ENCODE measurements at places on chromosomes 13 and 19.

- no peak for DNase-seq
These were observed 21.8 kb upstream of the RBM26 start for GRCh38 chr13:79427883-79428282.

DNA sequence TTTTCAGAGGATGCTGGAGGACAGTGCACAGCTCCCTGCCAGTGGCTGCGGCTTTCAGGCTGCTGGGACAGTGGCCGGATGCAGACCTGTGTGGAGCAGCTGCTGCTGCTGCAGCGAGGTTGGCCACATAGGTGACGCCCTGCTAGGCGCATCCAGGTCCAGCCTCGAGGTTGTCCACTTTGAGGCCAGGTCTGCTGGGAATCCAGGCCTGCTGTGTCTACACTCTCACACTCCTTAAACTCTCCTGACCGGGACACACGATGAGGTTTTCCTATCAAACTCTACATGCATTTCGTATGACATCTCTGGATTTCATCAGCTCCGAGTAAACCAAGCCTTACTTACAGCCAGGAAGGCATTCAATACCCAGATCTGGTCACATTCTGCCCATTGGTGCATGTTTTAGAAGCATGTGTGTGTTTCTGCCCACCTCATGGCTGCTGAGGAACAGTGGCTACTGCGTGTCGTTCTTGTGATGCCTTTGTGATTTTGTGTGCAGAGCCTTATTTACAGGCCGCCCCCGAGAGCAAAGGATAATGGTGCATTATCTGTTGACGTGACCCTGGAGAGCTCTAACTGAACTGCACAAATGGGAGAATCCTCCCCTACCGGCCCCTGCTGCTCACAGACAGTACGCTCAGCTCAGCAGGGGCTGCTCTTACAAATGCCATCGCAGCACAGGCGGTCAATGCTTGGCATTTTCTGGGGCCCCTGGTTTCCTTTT lies 12.3 kb upstream of the MCF2L start:
- no peak for DNase-seq

DNA sequence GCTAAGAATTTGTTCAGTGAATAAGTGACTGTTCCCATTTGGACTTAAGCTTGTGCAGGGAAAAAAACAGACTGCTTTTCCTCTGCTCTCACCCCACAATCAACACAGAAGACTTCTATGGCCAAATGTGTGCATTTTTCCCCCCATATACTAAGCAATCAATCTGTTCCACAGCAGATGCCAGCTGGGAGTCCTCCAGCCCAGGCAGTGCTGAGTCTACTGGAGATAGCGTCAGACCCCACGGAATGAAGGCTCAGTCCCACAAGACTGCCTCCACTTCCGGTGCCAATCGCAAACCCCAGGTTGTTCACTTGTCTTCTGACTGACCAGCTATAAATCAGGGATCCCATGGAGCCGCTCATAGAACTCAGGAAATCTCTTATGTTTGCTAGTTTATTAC lies 69.5 kb upstream of the ANKRD10 start:
- DNase-seq, result no peak

DNA sequence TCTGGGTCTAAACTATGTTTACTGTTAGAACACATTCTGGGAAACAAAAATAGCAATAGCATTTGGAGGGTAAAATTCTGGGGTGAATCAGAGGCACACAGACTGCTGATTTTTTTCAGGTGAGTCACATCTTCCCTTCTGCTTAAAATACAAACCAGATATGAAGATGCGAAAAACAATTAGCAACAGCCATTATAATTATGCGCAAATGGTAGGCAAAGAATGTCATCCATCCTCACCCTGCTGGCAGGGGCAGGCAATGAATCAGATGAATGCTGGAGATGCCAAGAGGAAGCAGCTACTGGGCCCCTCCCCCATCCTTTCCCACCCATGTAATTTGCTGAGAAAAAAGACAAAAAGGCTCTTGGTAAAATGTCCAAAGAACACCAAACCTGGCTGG lies 282.9 kb downstream of the KLF5 start:
- DNase-seq, result no peak

DNA sequence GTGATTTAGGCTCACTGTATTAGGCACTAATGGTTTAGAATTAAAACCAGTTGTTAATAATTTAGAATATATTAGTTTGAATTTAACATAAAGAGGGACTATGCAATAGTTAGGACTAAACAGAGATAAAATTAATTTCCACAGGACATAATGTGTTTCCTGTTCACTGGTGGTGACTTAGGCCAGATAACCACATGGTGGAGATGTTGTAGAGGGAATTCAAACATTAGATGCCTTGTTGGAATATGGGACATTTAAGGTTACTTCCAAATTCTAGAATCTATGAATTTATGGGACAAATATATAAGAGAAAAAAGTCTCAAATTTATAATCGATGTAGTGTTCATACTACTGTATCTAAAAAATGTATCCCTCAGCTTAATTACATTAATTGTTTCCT lies 615.5 kb upstream of the KLHL1 start:
- DNase-seq, result no peak

GRCh38 chr13:110330491-110331011 lies 23.5 kb downstream of the COL4A2 start:
- DNase-seq, result no peak

GRCh38 chr13:41587490-41587889 lies 130.1 kb downstream of the RGCC start:
- no peak for DNase-seq

GRCh38 chr13:26386026-26386425 lies 132.1 kb downstream of the CDK8 start:
- no peak for DNase-seq

- no peak for DNase-seq
These were observed 529.2 kb upstream of the NBEA start for GRCh38 chr13:34412817-34413375.

GRCh38 chr13:101661839-101662238 lies 209.4 kb downstream of the ITGBL1 start:
- no peak for DNase-seq

- no peak for DNase-seq
These were observed 97.8 kb upstream of the UBL3 start for GRCh38 chr13:29948244-29948643.
